ENCODE measurements at places on chromosomes 11 and 22. TPM values are rescaled to one million over a fixed set of nuclear protein-coding genes. Genes with fewer than 3 reads are reported as not detected.

Gene DENND6B
- total RNA-seq = 6.5 TPM

GRCh38 chr11:122523846-122524805 is 131.4 kb upstream of the UBASH3B start:
- H3K27me3 ChIP-seq = peaks cover 58% of the 10 kb centered on the region
- no peak for DNase-seq
- no peaks in the 10 kb centered on the region for H3K4me1 ChIP-seq
- H3K4me3 ChIP-seq = no peak overlapping the region

GRCh38 chr11:129209891-129210830 is 18.0 kb upstream of the ARHGAP32 start:
- peak overlapping the region; percentile 19 for H3K27ac ChIP-seq
- peak overlapping the region; percentile 35 for H3K4me3 ChIP-seq
- H3K36me3 ChIP-seq = no peaks in the 10 kb centered on the region
- H3K4me1 ChIP-seq = peaks cover 14% of the 10 kb centered on the region
- no peak for DNase-seq

Gene ALX4
- 0.29 TPM for total RNA-seq

Gene LRP4
- 2.2 TPM for total RNA-seq

GRCh38 chr11:70431611-70432010 is 33.3 kb downstream of the CTTN start:
- peak; percentile 55 for DNase-seq
- H3K27ac ChIP-seq = no peak overlapping the region
- H3K4me3 ChIP-seq = no peak overlapping the region
- H3K4me1 ChIP-seq = no peaks in the 10 kb centered on the region
- no peaks in the 10 kb centered on the region for H3K27me3 ChIP-seq
- peaks cover 89% of the 10 kb centered on the region for H3K36me3 ChIP-seq

Gene OR5AK2
- not detected for total RNA-seq

DNA sequence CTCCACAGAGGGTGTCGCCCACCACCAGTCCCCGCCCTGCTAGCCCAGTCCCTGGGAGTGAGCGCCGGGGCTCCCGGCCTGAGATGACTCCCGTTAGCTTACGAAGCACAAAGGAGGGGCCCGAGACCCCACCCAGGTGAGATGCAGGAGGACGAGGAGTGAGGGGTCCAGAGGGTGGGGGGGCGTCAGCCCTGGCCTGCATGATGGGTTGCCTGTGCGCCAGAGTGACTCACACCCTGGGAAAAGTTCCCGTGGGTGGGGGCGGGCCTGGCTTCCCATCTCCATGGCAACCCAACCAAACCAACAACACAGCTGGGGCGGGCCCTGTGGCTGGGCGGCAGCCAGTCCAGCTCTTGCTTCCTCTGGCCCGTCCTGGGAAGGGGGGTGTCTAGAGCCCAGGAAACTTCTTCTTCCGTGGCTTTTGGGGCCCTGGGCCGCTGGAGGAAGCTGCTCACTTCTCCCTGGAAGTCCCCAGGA is 4.5 kb downstream of the GAS2L1 start:
- peaks cover 37% of the 10 kb centered on the region for H3K4me1 ChIP-seq
- peak; percentile 100 for DNase-seq
- H3K27me3 ChIP-seq = peaks cover 26% of the 10 kb centered on the region
- no peaks in the 10 kb centered on the region for H3K36me3 ChIP-seq
- H3K27ac ChIP-seq = peak overlapping the region; percentile 77
- H3K4me3 ChIP-seq = peak overlapping the region; percentile 61

- no peak overlapping the region for H3K27ac ChIP-seq
- H3K36me3 ChIP-seq = no peaks in the 10 kb centered on the region
- peak; percentile 21 for DNase-seq
- no peak overlapping the region for H3K4me3 ChIP-seq
- H3K27me3 ChIP-seq = peaks cover 9% of the 10 kb centered on the region
Measured at GRCh38 chr11:17508791-17509190, 32.1 kb upstream of the ABCC8 start.

Gene GRAMD1B
- 16.8 TPM for total RNA-seq

Gene CDCA5
- total RNA-seq = 3.3 TPM

Gene IFITM10
- 18.1 TPM for total RNA-seq

- H3K4me1 ChIP-seq = peaks cover 21% of the 10 kb centered on the region
- DNase-seq = peak; percentile 94
- no peak overlapping the region for H3K27ac ChIP-seq
- peaks cover 2% of the 10 kb centered on the region for H3K36me3 ChIP-seq
- H3K27me3 ChIP-seq = no peaks in the 10 kb centered on the region
Measured at GRCh38 chr11:65043881-65044501, 3.0 kb downstream of the SAC3D1 start.

Measured in osteoblast (primary cell).